ENCODE measurements at places on chromosomes 7 and 10.

GRCh38 chr7:130420943-130421578 lies 19.8 kb downstream of the CEP41 start:
- DNase-seq = no peak

DNA sequence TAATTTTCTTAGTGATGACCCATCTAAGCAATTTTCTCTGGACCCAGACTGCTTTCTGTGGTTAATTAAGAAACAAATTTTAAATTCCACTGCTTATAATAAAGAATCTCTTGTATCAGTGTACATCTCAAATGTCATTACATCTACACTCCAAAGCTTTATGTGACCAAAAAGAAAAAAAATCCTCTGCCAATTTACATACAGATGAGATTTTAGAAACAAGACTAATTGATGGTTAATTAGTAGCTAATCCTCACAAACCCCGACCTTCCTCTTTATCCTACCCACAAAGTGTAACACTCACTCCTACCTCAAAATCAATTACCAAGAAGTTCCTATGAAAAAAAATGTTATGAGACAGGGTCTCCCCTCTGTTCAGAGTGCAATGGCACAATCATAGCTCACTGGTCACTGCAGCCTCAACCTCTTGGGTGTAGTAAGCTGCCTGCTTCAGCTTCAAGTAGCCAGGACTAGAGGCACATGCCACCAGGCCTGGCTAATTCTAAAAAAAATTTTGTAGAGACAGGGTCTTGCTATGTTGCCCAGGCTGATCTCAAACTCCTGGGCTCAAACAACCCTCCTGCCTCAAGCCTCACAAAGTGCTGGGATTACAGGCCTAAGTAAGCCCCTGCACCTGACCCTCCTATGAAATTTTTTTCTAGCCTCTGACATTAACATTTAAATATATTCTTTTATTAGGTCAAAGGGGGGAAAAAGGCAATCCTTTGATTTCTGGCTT lies 14.8 kb downstream of the KIF5B start:
- DNase-seq = no peak

GRCh38 chr10:64458306-64458705 lies 937.1 kb downstream of the REEP3 start:
- peak; percentile 13 for DNase-seq

DNA sequence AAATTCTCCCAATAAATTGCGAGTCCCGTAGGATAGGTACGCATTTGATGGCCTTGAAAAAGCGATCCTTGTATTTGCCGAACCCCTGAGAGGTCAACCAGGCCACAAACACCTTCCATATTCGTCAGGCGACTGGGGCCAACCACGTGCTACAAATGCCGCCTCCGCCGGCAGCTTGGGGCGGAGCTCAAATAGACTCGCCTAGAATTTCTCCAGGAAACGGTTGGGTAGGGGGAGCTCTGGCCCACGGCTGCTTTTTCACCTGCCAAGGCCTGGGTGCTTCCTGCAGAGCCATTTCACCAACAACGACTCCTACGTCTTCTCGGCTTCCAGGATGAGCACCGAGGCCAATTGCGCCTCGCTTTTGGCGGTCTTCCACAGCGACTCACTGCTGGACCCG lies 53.4 kb upstream of the KIF5B start:
- no peak for DNase-seq

DNA sequence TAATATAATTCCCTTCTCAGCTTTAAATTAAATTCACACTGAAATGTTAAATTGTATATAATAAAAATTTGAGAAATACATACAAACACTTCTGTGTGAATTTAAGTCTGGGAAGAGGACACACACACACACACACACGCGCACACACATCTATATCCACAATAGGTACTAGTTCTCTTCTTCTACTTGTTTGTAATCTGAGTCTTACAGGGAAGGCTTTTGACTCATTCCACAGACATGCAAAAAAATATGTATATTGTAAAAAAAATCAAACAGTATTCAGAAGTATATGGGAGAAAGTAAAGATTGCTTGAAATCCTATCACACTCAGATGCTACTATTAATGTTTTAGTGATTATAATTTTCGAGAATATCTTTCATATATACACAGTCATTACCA lies 276.2 kb downstream of the MDFIC start:
- DNase-seq = no peak

- DNase-seq = no peak
These were observed 142.5 kb upstream of the SHH start for GRCh38 chr7:155954550-155955366.

- DNase-seq = no peak
These were observed 74.6 kb downstream of the PPP1R17 start for GRCh38 chr7:31761646-31762045.

DNA sequence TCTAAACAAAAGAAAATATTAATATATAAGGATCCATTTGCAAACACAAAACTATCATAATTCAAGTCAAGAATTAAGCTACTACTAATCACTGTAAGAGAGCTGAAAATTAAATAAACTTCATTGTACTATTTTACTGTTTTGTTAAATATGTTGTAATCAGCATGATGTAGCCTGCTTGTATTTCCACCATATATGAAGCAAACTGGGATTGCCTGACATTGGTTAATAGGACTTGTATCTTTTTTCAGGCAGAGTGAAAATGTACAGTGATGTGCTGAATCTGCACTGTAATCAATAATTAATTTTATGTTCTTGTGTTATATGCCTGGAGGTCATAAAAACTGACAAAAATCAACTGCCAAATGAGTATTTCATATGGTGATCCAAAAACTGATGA lies 25.4 kb downstream of the TRDMT1 start:
- no peak for DNase-seq

GRCh38 chr7:64651632-64652165 lies 14.2 kb upstream of the ZNF107 start:
- no peak for DNase-seq

- DNase-seq = no peak
These were observed 82.6 kb downstream of the ATE1 start for GRCh38 chr10:121845044-121845784.

DNA sequence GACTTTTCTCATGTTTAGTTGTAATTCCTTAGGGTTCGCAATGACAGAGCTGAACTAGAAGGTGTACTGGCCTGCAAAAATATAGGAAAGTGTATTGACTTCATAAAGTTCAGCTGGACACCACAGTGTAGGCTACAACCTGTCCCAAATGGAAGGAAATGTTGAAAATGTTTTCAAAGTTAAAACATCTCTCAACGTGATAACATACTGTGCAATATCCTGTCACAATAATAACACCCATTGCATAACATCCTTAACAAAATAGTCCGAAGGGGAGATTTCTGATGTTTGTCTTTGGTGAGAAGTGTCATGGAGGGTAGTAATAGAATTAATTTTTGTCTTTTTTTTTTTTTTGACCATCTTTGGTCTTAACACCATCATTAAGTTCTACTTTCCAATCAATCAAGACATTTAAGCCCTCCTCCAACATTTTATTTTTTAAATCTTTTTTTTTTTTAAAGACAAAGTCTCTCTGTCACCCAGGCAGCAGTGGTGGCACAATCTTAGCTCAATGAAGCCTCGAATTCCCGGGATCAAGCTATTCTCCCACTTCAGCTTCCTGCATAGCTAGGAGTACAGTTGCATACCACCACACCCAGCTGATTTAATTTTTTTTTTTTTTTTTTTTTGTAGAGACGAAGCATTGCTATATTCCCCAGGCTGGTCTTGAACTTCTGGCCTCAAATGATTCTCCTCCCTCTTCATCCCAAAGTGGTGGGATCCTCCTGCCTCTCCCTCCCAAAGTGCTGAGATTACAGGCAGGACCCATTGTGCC lies 45.7 kb downstream of the DYNC1I1 start:
- no peak for DNase-seq

DNA sequence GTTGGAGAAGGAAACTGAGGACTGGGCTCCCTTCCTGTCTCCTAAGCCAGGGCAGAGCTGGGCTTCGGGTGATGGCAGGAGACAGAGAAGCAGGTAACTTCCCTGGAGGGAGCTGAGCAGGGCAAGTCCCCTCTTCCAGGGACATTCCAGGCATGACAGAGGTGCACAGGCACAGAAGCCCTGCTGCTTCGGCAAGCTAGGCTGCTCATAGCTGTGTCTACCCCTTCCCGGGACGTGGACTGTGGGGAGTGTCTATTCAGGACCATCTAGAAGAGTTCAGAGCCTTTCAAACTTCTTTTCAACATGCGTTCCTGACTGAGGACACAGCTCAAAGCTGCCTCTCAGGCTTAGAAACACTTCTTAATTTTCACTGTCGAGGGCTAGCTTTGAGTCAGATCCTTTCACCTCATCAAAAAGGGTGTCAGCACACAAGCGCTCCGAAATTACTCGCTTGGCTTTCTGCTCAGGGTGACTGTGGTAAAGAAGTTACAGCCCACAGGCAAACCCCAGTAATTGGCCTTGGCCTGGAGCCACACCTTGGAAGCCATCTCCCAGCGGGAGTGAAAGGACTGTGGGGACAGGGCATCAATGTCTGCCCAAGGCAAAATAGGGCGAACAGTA lies 63.7 kb upstream of the STEAP1B start:
- DNase-seq = peak; percentile 64

GRCh38 chr10:44244745-44245600 lies 139.9 kb downstream of the CXCL12 start:
- no peak for DNase-seq

GRCh38 chr10:132972986-132973902 lies 30.9 kb upstream of the CFAP46 start:
- no peak for DNase-seq

GRCh38 chr10:96043893-96044715 lies 721 bp downstream of the CCNJ start:
- DNase-seq = peak; percentile 82

DNA sequence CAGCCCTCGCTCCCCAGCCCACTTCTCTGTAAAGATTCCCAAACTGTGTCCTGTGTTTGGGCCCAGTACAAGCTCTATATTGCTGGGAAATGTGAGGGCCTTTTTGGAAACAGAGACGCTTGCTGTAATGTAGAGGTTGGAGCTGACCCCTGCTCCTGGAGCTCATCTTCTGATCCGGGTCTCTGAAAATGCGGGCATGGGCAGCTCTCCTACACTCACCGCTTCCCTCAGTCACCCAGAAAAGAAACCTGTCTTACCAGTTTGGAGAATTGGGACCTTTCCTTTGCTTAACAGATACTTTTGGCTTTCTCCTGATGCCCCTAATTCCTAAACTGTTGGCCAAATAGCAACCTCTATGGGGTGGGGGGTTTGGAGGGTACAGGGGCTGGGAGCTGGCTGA lies 18.2 kb downstream of the BAG3 start:
- DNase-seq = no peak

- no peak for DNase-seq
These were observed 110.6 kb downstream of the EMX2 start for GRCh38 chr10:117653170-117653515.

DNA sequence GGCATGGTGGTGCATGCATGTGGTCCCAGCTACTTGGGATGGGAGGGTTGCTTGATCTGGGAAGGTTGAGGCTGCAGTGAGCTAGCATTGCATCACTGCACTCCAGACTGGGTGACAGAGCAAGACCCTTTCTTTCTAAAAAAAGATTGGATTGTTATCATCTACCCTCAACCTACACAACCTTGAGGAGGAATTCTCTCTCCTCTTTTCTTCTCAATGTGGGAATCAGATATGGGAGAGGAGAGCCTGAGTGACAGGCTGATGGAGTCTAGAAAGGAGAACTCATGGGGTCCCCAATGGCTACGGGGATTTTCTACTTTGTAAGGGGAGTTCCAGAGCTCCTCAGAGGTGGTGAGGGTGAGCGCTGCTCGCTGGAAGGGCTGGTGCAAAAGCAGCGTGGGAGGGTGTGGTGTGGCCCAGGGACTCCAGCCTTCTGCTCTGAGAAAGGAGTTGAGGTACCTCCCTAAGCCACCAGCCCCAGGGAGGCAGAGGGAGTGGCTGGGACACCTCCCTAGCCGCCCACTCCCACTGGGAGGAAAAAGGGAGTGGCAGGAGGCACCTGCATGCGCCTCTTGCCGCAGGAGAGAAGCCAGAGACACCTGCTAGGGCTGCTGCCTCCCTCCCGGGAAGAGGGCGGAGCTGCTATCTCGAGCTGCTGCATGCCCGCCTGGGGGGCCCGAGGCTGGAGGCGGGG lies 48.4 kb downstream of the GATA3 start:
- no peak for DNase-seq

DNA sequence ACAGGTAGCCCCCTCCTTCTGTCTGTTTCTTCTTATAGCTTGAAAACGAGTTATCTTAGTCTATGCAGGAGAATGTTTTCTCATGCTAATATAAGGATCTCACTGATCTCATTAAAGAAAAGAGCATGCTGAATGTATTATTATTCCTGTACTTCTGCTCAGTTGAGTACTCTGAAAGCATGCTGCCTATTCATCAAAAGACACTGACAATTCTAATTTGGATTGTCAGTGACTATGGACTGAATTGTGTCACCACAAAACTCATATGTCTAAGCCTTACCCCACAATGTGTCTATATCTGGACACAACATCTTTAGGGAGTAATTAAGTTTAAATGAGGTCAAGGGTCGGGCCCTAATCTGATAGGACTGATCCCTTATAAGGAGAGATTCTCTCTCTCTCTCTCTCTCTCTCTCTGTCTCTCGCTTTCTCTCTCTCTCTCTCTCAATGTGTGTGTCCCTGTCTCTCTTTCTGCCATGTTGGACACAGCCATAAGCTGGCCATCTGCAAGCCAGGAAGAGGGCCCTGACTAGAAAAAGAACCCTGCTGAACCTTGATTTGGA lies 98.4 kb downstream of the GNAT3 start:
- DNase-seq = no peak

DNA sequence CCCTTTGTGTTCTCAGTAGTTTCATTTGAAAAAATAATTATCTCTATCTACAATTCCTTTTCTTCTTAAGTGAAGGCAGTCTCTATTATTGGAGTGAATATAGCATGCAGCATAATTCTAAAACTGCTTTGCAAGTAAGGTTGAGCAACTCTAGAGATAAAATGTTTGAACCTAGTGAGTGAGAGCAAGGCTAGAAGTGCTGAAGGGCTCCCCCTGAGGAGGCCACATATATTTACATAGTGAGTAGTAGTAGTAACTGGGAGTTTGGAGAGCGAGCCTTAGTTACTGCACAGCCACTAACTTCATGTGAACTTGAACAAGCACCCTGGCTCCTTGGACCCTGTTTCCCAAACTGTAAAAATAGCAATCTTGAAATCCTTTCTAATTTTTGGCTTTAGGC lies 141.5 kb upstream of the DKK1 start:
- no peak for DNase-seq

GRCh38 chr7:150400008-150400787 lies 21.1 kb downstream of the ZNF775 start:
- DNase-seq = no peak

Data from NCI-H1417 (cell line).